ENCODE measurements at places on chromosomes 1 and 21.
A peak's percentile ranks its signal among the peaks of the same experiment; 100 is the strongest.

- DNase-seq, result no peak
These were observed 12.3 kb upstream of the PIK3CD start for GRCh38 chr1:9639227-9639626.

GRCh38 chr1:204791453-204792353, 79.0 kb upstream of the NFASC start:
- DNase-seq, result peak; percentile 25

DNA sequence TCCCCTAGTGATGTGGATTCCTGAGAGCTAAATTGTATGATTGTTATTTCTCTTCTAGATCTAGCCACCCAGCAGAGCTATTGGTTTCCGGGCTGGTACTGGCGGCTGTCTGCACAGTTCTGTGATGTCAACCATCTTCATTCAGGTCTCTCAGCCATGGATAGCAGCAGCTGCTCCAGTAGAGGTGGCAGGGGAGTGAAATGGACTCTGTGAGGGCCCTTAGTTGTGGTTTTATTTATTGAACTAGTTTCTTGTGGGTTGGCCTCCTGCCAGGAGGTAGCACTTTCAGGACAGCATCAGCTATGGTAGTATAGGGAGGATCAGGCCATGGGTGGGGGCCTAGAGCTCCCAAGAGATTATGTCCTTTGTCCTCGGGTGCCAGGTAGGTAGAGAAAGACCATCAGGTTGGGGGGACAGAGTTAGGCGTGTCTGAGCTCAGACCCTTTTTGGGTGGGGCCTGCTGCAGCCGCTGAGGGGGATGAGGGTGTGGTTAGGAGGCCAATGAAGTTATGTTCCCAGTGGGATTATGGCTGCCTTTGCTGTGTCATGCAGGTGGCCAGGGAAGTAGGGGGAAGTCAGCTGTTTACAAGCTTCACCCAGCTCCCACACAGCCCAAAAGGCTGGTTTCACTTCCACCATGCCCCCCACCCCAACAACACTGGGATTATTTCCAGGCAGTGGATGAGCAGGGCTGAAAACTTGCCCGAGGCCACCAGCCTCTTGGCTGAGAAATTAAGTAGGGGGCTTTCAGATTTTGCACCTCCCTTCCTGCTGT, 55.1 kb upstream of the RGS4 start:
- DNase-seq, result no peak

- peak; percentile 99 for DNase-seq
These were observed 292.7 kb downstream of the TPR start for GRCh38 chr1:186082235-186082937.

DNA sequence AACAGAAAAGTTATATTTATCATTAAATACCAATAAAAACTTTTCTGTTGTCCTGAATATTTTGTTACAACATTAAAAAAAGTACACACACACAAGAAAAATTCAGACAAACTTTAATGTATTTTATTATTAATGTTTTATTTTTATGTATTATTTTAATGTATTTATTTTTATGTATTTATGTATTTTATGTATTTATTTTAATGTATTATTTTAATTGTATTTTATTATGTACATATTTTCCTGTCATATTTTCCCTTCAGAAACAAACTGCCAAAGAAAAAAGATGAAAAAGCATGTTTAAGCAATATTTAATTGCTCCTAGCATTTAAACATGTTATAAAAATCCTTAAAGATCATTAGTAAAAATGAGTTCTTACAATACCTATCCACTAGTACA, 222.1 kb downstream of the RERE start:
- DNase-seq, result no peak

- no peak for DNase-seq
These were observed 85.3 kb downstream of the TRABD2B start for GRCh38 chr1:47911892-47912291.

GRCh38 chr21:31034378-31034777, 3.9 kb downstream of the KRTAP19-8 start:
- no peak for DNase-seq

- no peak for DNase-seq
These were observed 5.5 kb downstream of the C2CD2 start for GRCh38 chr21:41948078-41948895.

- DNase-seq, result no peak
These were observed 152.0 kb downstream of the COQ8A start for GRCh38 chr1:227092069-227092468.

DNA sequence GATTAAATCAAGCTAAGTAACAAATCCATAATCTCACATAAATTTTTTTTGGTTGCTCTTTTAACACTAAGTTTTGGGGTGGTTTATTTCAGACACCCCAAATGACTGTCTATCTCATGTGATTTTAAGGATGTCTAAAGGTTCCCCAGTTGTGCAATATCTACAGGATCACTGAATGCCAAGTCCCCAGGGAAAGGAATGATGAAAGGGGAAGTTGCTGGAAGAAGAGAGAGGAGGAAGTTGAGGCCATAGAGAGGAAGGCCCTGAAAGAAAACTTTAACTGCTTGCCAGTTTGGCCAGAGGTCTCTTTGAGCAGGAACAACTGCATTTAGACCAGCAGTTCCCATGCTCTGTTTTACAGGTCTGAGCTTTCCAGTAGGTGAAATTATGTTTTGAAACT, 27.5 kb upstream of the SLC19A2 start:
- no peak for DNase-seq

DNA sequence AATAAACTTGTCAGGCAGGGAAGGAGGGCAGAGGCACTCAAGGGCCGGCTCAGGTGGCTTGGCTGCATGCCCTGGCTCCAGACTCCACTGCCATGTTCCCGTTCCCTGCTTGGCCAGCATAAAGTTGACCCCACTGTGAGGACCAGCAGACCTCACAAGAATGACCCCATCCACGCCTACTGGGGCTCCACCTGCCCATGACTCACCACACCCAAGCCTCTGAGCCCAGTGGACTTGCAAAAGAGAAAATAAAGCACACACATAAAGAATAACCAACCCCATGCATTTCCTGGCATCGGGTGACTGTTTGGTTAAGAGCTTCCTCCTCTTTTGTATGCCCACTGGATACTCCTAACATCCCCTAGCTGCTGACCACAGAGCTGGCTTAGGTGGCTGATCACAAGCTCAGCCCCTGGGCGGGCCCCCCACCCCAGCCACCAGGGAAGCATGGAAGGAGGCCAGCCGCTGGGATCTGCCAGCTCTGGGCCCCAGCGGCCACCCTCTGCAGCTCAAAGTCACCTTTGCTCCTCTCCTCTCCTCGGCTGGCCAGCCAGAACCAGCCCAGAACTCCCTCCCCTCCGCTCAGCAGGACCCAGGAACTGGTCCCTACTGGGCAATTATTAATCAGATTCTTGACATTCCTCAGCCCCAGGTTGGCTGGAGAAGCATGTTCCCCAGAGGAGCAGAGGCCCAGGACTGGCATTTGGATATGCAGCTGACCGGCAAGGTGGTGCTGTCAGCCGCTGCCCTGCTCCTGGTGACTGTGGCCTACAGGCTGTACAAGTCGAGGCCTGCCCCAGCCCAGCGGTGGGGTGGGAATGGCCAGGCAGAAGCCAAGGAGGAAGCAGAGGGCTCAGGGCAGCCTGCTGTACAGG, at the start of gene KLHDC7A:
TSS of gene KLHDC7A (plus strand) at position 616 of the 875 bp plus-strand sequence. CDS start at position 668, 52 bp downstream.
- no peak for DNase-seq

GRCh38 chr1:156444407-156445001, 56.1 kb downstream of the MEF2D start:
- DNase-seq, result peak; percentile 8

DNA sequence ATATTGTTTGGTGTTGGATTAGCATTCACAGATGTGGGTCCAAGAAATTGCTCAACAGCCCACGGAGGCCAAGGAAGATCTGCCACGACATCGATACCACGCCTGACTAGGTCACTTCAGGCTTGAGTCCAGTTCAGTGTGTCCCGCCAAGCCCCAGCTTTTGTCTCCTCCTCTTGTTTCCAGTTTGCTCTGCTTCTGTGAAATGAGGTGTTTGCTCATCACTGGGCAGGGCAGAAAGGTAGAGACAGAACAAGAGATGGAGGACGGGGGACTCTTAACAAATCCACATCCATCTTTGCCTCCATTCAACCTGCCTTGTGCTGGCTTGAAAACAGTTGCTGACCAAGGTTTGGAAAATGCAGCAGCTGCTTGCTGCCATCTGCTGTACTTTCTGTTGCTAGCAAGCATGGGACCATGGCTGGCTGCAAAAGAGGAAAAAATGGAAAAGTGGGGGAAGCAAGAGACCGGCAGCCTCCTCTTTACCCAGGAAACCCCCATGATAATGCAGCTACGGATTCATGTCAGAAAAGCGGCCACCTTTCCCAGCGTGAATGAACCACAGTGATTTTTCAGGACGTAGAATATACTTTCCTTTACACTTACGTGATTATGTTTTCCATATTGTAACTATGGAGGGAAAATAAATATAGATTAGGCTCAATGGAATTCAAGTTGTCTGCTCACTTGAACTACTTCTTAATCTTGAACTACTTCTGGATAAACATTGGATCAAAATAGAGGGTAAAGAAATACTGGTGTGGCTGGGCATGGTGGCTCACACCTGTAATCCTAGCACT, 80.2 kb upstream of the GREM2 start:
- no peak for DNase-seq

- DNase-seq, result no peak
These were observed 134.4 kb downstream of the ZNF281 start for GRCh38 chr1:200275415-200275814.

- no peak for DNase-seq
These were observed 93.8 kb upstream of the PLPPR4 start for GRCh38 chr1:99170516-99170915.

- no peak for DNase-seq
These were observed 16.0 kb downstream of the YARS1 start for GRCh38 chr1:32801096-32801715.

DNA sequence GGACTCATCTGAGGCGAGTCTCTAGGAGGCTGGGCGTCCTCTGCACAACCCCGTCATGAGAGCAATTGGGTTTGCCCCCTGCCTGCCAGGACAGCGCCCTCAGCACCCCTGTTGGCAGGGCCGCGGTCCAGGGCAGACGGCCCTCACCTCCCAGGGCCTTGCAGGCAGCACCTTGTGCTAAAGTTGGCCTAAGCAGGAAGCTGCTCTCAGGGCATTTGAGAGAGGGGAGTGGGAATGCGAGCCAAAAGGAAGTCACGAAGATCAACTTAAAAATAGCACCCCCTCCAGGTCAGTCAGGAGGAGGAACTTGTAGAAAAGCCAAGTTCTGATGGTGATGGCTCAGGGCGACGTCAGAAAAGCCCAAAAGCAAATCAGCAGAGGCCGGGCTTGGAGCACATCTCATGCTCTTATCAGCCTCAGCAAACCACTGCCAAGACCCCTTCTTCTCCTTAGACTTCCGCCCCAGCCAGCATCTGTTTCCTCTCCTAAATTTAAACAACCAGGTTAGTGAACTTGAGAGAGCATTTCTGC, 12.6 kb upstream of the ADORA3 start:
- DNase-seq, result no peak

GRCh38 chr1:17822741-17823426, 67.8 kb downstream of the ACTL8 start:
- no peak for DNase-seq

GRCh38 chr1:119635811-119636390, 12.2 kb downstream of the ZNF697 start:
- DNase-seq, result no peak

DNA sequence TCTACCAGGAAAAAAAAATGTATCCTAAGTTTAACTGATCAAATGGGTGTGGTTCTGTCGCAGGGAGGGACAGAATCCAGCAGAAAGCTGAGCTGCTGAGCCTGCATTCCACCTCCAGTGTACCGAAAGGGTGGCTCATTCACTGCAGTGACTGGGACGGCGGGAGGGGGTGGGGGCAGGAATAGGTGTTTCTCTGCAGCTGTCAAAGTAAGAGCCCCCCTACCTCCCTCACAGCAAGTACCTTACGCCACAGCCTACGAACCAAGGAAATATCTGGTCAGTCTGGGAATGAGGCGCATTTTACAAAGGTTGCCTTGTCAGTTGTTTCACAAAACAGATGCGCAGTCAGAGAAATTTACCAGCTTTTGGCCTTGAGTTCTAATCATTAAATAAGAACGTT, 1.7 kb downstream of the S100B start:
- no peak for DNase-seq

DNA sequence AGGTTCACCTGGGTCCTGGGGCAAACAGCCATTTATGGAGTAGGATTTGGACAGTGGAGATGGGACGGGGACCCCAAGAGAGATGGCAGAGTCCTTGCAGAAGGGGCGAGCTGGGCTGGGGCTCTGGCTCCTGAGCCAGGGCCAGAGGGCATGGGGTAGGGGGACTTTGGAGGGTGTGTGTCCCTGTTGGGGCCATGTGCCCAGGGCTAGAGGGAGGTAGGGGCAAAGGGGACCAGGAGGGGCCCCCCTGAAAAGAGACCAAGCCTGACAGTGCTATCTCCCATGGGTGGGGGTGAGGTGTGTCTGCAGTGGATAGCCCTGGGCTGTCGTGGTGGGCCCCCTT, 92.3 kb downstream of the TRIM11 start:
- no peak for DNase-seq

DNA sequence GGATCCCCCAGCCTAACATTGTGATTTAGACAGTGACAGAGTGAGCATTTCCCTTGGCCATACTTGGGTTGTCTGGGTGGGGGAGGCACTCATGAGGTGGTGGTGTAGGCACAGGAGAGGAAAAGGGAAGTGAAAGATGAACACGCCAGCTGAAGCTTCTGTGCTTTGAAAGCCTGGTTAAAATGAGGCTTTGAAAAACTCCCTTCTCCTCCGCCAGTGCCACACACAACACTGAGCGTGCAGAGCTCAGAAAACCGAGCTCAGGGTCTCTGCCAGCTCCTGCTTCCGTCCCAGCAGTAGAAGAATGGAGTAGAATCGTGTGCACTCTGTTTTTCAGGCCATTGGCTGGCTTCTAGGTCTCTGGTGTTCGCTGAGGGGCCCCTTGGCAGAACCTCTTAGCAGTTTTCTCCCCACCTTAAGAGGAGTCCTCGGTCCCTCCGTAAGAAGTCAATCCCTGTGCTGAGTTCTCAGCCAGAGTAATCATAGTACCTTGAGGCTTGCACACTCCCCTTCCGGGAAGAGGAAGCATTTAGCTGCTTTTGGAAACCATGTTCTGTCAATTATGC, 12.9 kb downstream of the PLEKHM2 start:
- no peak for DNase-seq

- DNase-seq, result no peak
These were observed 114.0 kb downstream of the GREM2 start for GRCh38 chr1:240497908-240498307.

GRCh38 chr1:171426645-171427044, 58.7 kb upstream of the PRRC2C start:
- no peak for DNase-seq

- no peak for DNase-seq
These were observed 245.0 kb upstream of the B3GALT2 start for GRCh38 chr1:193431265-193431977.

DNA sequence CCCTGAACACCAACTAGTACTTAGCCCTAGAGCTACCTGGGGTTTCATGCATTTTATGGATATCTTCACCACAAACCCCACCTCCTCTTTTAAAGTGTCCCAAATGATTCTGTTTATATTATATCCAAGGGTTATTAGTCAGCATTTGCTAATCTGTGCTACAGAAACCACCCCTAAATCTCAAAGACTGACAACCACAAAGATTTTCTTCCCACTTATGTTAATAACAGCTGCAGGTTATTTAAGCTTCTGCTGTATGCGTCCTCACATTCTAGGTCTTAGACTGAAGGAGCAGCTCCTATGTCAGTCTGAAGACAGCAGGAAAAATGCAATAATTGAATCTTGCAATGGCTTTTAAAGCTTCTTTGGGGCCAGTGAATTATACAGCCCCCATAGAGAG, 11.2 kb upstream of the PHC2 start:
- no peak for DNase-seq

- no peak for DNase-seq
These were observed 8.9 kb upstream of the KCNE1 start for GRCh38 chr21:34520764-34521508.
